NCI-H524 treated with DMSO at 0.1 percent for 48 hours (cell line): ENCODE measurements at places on chromosomes 2 and 18.
A peak's percentile ranks its signal among the peaks of the same experiment; 100 is the strongest.

DNA sequence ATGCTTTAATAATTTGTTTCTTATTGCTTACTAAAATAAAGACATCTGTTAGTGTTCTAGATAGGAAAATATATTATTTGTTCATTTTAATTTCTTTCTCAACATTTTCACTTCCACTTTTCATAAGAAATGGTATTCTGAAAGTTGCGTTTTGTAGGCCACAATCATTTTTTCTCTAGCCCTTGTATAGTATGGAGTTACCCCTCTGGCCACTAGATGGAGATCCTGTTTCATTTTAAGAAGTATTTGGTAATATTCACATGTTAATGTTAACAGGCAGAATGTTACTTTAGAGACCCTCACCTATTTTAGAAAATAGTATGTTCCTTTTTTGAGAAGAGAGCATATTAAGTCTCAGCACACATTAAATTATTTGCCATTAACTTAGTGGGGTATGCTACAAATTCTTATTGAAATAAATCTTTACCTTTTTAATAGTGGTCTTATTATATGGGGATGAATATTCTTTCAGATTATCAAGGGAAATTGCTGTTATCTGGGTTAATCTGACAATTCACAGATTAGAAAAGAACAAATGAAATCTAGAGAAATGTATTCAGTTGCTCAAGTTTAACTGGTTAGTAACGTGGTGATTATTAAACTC is 73.9 kb upstream of the TTC27 start:
- peak; percentile 1 for DNase-seq

- DNase-seq: no peak
Observed at GRCh38 chr2:101733257-101733993, 35.9 kb downstream of the MAP4K4 start.

GRCh38 chr2:237556773-237557632 is 9.4 kb upstream of the PRLH start:
- no peak for DNase-seq

GRCh38 chr2:74908748-74909444 is 49.5 kb upstream of the POLE4 start:
- no peak for DNase-seq

- DNase-seq: no peak
Observed at GRCh38 chr2:187294043-187294442, 154.0 kb downstream of the CALCRL start.

- DNase-seq: no peak
Observed at GRCh38 chr2:226977775-226978190, 141.9 kb downstream of the RHBDD1 start.

DNA sequence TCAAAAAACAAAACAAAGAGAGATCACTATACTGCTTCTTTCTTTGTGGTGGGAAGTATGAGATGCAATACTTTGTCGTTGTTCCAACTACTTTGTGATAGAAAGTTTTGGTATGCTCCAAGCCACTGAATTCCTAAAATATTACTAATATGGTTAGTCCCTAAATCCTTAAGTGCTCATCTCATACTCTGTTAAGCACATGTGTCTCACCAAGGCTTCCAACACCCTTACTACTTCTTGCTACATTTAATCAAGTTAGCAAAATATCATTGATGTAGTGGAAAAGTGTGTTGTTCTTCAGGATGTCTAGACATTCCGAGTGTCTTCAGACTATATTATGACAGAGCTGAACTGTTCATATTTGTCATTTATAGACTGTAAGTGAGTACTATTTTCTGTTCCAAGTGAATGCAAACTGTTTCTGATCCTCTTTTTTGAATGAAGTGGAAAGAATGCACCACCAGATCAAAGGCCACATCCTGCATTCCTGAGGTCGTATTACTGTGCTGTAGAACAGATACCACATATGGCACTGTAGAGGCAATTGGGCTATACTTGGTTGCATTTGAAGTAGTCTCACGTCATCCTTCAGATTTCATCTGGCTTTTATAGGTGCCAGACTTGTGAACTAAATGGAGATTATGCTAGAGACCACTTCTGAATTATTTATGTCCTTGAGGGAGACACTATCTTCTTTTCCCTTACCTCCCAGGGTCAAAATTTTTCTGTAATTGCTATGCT is 298.4 kb upstream of the ZNF521 start:
- no peak for DNase-seq

DNA sequence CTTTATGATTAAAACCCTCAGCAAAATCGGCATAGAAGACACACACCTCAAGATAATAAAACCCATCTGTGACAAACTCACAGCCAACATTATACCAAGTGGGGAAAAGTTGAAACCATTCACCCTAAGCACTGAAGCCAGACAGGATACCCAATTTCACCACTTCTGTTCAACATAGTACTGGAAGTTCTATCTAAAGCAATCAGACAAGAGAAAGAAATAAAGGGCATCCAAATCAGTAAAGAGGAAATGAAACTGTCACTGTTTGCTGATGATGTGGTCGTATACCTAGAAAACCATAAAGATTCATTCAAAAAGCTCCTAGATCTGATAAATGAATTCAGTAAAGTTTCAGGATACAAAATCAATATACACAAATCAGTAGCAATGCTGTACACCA is 16.4 kb upstream of the RPRD1A start:
- DNase-seq: no peak

DNA sequence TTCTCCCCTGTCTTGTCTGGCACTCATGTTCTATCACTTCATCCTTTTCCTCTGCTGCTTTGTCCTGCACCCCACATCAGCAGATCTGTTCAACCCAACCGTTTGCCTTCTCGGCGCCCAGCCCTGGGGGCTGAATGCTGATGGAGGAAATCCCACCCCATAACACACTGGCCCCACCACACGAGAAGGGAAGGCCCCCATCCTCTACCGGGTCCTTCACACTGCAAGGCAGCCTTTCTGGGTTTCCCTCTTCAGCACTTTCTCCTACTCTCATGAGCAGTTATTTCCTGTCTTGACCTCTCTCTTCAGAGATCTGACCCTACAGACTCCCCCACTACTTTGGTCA is 227.4 kb downstream of the ATAD2B start:
- no peak for DNase-seq

GRCh38 chr2:222884114-222884771 is 23.4 kb downstream of the ACSL3 start:
- DNase-seq: no peak

GRCh38 chr18:22557168-22557941 is 139.6 kb upstream of the CTAGE1 start:
- DNase-seq: no peak

GRCh38 chr2:232018181-232018580 is 56.7 kb downstream of the DIS3L2 start:
- DNase-seq: no peak

DNA sequence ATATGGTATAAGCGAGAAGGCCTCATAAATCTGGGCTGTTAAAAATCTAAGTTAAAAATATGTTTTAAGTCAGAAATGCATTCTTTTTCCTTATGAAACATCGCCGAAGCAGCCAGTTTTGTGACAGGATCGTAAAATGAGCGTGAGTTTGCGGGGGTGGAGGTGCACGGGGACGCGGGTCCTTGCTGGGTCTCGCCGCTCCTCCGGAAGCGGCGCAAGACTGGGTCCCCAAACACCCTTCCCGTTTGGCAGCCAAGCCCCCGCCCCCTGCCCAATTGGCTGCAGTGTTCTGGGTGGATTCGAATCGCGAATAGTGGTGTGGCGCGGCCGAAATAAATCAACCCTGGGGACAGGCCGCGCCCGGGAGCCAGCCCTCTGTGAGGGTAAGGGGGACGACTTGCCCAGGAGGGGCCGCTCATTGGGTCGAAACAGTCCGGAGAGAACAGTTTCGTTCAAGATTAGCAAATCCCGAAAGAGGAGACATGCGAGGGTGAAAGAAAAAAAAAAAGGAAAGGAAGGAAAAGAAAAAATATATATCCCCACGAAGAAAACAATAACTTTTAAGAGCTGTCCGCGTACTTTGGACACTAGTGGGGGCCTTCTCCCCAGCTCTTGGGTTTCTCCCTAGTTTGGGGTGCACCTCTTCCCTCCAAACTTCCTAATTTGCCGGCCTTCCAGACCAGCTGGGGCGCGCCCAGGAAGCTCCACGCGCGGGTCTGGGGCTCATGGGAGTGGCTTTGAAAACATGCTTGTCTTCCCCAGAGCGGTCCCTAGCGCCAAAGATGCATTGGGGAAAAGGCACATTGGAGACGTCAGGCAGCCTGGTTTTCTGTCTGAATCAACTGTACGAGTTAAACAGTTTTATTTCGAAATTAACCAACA is 3.1 kb upstream of the GATA6 start:
- DNase-seq: no peak

GRCh38 chr2:24507549-24507948 is 16.5 kb downstream of the NCOA1 start:
- DNase-seq: no peak
